ENCODE measurements at places on chromosomes 5 and 9.
A peak's percentile ranks its signal among the peaks of the same experiment; 100 is the strongest.

DNA sequence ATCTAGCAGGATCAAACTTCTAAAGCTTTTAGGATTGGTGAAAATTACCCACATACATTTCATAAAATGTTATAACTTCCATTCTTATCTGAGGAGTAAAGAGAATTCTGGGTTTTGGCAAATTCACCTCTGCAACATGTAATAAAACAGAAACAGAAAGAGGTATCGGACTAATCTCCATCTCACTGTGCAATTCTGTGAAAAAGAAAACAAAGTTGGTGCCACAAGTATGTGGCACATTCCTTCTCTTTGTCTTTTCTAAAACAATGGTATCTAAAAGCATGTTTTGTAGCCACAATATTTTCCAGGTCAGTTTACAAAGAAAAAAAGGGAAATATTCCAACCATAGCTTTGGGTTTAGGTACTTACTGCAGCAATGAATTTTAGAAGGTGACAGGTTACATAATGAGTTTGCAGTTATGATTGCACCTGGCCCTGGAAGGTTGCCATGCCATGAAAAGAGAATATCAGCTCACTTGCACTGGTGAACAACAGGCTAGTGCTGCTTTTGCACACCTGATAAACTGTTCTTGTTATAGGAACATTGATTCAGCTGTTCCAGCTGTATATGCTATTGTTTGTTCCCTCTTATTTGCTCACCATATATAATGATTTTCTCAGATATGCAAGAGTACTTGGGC, 491.3 kb upstream of the MEF2C start:
- DNase-seq: peak; percentile 81

- no peak for DNase-seq
Measured at GRCh38 chr9:136901516-136902258, 15.4 kb downstream of the TRAF2 start.

DNA sequence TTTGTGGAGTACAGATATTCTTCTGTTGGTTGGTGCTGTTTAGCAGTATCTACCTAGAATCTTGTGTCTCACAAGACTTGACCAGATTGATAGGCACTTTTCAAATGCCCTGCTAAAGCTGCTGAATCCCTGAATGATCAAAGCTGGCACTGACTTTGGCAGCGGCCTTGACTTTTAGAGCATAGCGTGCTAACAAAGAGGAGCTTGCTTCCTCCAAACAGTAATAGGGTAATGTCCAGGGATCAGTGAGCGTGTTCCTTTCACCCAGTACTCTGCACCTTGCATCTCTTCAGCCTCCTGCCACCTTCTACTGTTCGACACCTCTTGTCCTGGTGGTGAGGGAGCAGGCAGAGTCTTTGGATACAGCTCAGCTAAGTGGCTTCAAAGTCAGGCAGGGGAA, 100.8 kb downstream of the IQGAP2 start:
- no peak for DNase-seq

DNA sequence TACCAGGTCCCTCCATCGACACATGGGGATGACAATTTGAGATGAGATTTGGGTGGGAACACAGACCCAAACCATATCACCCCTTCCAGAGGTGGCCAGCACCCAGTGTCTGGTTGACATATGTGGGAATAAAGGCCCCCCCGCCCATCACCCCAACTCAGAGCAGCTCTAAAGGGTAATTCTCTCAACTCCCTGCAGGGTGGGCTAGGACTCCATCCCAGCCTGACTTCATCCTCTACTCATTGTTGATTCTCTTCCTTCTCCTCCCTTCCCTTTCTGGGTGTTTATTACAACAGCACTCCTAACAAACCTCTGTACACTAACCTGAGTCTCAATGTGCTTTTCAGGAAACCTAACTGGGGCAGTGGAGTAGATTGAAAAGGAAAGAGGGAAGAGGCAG, 339.9 kb downstream of the ACTL7B start:
- no peak for DNase-seq

GRCh38 chr5:4023753-4024335, 428.2 kb downstream of the IRX1 start:
- DNase-seq: no peak

GRCh38 chr5:3195994-3196393, 399.6 kb upstream of the IRX1 start:
- no peak for DNase-seq

GRCh38 chr5:10678244-10678643, 82.8 kb downstream of the DAP start:
- DNase-seq: no peak

DNA sequence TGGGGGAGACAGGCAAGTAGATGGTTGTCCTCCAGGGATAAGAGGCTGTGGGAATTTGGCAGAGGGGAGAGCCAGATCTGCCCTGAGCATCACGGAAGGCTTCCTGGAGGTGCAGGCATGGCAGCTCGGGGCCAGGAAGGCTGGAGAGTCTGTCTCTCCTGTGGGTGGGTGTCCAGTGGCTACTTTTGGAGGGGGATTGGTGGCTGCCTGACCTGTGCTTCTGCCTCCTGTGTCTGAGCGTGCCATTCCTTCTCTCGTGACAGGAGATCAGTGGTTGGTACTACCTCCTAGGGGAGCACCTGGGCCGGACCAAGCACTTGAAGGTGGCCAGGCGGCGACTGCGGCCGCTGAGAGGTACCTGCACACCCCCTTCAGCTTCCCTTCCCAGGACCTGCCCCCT, 33.5 kb downstream of the RGS3 start:
- DNase-seq: no peak

Data from NCI-H1105 treated with DMSO at 0.1 percent for 48 hours (cell line).